ENCODE measurements at places on chromosomes 6 and 20. TPM values are rescaled to one million over a fixed set of nuclear protein-coding genes. Genes with fewer than 3 reads are reported as not detected.

OOEP gene
- total RNA-seq = not detected

GRCh38 chr20:47125758-47126591, 230.5 kb downstream of the ZMYND8 start:
- no peak overlapping the region for H3K27ac ChIP-seq
- H3K4me3 ChIP-seq = no peak overlapping the region
- peaks cover 18% of the 10 kb centered on the region for H3K27me3 ChIP-seq
- H3K4me1 ChIP-seq = no peaks in the 10 kb centered on the region

DNA sequence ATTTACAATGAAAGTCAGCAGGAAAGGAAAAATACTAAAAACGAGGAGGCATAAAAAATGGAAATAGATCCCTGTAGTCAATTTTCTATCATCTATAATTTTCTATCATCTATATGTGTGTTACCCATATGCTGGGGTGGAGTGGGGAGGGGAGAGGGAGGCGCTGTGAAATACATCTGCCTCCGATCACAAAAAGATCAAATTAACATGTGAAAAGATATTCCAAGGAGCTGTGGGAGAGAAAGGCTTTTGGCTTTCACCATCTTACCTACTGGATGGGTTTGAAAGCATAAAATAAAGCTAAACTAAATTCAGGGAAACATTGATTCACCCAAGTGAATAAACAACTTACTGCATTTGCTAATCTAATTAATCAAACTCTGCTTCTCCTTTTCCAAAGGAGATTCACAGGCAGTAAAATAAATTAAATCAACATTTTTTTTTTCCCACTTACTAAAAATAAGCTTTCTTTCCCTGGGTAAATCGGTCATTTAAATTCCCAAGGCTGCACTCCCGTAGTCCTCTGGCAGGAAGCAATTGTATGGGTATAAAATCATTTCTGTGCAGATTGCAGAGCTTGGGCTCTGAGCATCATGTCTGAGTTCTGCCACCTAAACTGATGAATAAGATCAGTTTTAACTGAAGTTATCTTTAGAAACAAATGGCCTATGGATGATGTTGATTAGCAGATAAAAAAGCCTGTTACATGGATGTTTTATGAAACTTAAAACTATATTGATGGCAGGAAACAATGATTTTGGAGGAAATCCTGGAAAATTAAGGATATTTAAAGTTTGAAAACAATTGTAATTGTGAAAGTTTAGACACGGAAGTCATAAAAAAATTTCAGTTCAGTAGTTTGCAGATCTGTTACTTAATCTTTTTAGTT, 147.9 kb downstream of the SOX4 start:
- no peaks in the 10 kb centered on the region for H3K4me1 ChIP-seq
- peaks cover 7% of the 10 kb centered on the region for H3K27me3 ChIP-seq
- no peaks in the 10 kb centered on the region for H3K36me3 ChIP-seq
- H3K27ac ChIP-seq = no peak overlapping the region
- H3K4me3 ChIP-seq = no peak overlapping the region

DNA sequence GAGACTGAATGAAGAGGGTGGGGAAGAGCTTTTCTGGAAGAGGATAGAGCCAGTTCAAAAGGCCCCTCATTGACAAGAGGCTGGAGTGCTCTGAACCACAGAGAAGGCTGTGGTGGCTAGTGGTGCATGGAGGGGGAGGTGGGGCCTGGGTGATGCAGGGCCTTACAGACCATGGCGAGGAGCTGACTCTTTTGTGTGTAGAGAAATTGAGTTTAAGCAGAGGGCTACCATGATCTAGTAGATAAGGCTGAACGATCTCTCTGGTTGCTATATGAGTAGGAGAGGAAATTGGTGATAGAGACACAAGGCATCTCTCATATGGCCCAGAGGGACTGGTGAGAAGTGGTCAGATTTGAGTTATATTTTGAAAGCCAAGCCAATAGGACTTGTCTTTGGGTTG, 137.6 kb downstream of the UST start:
- H3K27ac ChIP-seq = no peak overlapping the region
- DNase-seq = no peak
- no peaks in the 10 kb centered on the region for H3K36me3 ChIP-seq
- no peak overlapping the region for H3K4me3 ChIP-seq
- H3K27me3 ChIP-seq = no peaks in the 10 kb centered on the region

COX4I2 gene
- not detected for total RNA-seq

- no peaks in the 10 kb centered on the region for H3K36me3 ChIP-seq
- no peaks in the 10 kb centered on the region for H3K4me1 ChIP-seq
- H3K27ac ChIP-seq = no peak overlapping the region
- H3K27me3 ChIP-seq = no peaks in the 10 kb centered on the region
- no peak overlapping the region for H3K4me3 ChIP-seq
These were observed 110.1 kb upstream of the PTPN1 start for GRCh38 chr20:50399917-50400704.

GRCh38 chr6:36928547-36928918, 26.0 kb upstream of the PI16 start:
- no peak overlapping the region for H3K4me3 ChIP-seq
- no peak overlapping the region for H3K27ac ChIP-seq
- DNase-seq = no peak
- peaks cover 2% of the 10 kb centered on the region for H3K36me3 ChIP-seq

Measured in activated naive CD4-positive, alpha-beta T cell treated with anti-CD3 and anti-CD28 coated beads for 36 hours (primary cell).